ENCODE measurements at places on chromosomes 7 and 10.

DNA sequence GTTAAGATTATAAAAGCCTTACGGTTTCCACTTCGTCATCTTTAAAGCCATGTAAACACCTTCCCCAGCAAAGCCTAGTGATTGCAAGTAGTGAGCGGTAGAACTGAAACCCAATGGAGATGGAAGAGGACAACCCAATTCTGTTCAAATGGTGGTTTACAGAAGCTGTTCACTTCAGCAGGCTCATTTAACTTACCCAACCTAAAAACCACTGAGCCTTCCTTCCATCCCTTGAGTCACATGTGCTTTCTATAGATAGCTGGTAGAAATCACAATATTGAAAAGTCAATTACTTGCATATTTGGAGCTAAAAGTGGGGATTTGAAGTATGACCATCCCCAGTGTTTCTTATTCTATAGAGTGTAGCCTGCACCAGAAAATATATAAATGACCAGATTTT lies 667.7 kb downstream of the SUGCT start:
- DNase-seq = no peak

DNA sequence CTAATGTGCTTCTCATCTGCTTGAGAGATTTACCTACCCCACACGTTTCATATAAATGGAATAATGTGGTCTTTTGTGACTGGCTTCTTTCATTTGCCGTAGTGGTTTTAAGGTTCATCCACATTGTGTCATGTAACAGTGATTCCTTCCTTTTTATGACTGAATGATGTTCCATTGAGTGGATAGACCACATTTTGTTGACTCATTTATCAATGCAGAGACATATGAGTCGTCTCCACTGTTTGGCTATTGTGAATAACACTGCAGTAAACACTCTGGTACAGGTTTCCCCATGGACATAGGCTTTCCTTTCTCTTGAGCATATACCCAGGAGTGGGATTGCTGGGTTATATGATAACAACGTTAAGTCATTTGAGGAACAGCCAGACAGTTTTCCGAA lies 2.0 kb upstream of the AOC1 start:
- no peak for DNase-seq

GRCh38 chr7:64098-64915 lies 128.1 kb upstream of the FAM20C start:
- no peak for DNase-seq

GRCh38 chr7:14457568-14458453 lies 444.7 kb downstream of the DGKB start:
- no peak for DNase-seq

- no peak for DNase-seq
Observed at GRCh38 chr10:6365384-6365783, 162.7 kb downstream of the PFKFB3 start.

All from T-helper 2 cell (primary cell).